Endothelial cell of umbilical vein (primary cell): ENCODE measurements at places on chromosomes 1 and 21.

GRCh38 chr1:30747033-30748008 lies 10.3 kb downstream of the LAPTM5 start:
- no peak for DNase-seq
- no peak overlapping the region for H3K27ac ChIP-seq
- no peak overlapping the region for H3K4me3 ChIP-seq
- no peaks in the 10 kb centered on the region for H3K27me3 ChIP-seq
- peaks cover 7% of the 10 kb centered on the region for H3K4me1 ChIP-seq
- no peaks in the 10 kb centered on the region for H3K36me3 ChIP-seq

DNA sequence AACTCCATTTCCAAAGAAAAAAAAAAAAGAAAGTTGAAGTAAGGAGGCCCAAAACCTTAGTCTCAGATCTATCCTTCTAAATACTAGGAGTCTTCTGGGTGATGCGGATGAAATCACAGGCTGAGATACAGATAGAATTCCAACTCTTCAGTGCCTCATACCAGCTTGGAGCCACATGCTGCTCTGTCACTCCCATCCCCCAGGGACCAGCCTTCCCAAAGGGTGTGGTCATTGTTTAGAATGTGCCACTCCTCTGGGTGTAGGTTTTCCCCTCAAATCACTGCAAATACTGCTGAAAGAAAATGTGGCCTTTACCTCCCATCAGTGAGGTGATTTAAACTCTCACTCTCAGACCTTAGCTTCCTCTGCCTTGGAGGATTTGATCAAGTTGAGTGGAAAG lies 112.9 kb downstream of the CDC7 start:
- H3K4me3 ChIP-seq, result no peak overlapping the region
- no peaks in the 10 kb centered on the region for H3K36me3 ChIP-seq
- no peaks in the 10 kb centered on the region for H3K27me3 ChIP-seq
- H3K4me1 ChIP-seq, result no peaks in the 10 kb centered on the region
- DNase-seq, result no peak
- no peak overlapping the region for H3K27ac ChIP-seq

- no peak overlapping the region for H3K4me3 ChIP-seq
- H3K27me3 ChIP-seq, result no peaks in the 10 kb centered on the region
- no peaks in the 10 kb centered on the region for H3K36me3 ChIP-seq
- H3K27ac ChIP-seq, result no peak overlapping the region
- H3K4me1 ChIP-seq, result no peaks in the 10 kb centered on the region
These were observed 39.1 kb upstream of the CLDN14 start for GRCh38 chr21:36518883-36519492.

- H3K27ac ChIP-seq, result no peak overlapping the region
- no peaks in the 10 kb centered on the region for H3K27me3 ChIP-seq
- no peaks in the 10 kb centered on the region for H3K36me3 ChIP-seq
- DNase-seq, result peak; percentile 78
- no peaks in the 10 kb centered on the region for H3K4me1 ChIP-seq
- H3K4me3 ChIP-seq, result no peak overlapping the region
These were observed 24.8 kb upstream of the TMEM51 start for GRCh38 chr1:15128520-15129313.

- no peak overlapping the region for H3K27ac ChIP-seq
- H3K4me3 ChIP-seq, result no peak overlapping the region
- no peak for DNase-seq
- H3K4me1 ChIP-seq, result no peaks in the 10 kb centered on the region
- peaks cover 2% of the 10 kb centered on the region for H3K36me3 ChIP-seq
These were observed 7.6 kb downstream of the DFFB start for GRCh38 chr1:3864884-3865283.

- peaks cover 7% of the 10 kb centered on the region for H3K4me1 ChIP-seq
- no peak for DNase-seq
- H3K36me3 ChIP-seq, result no peaks in the 10 kb centered on the region
- no peaks in the 10 kb centered on the region for H3K27me3 ChIP-seq
These were observed 4.1 kb upstream of the PTPN7 start for GRCh38 chr1:202164271-202165037.

DNA sequence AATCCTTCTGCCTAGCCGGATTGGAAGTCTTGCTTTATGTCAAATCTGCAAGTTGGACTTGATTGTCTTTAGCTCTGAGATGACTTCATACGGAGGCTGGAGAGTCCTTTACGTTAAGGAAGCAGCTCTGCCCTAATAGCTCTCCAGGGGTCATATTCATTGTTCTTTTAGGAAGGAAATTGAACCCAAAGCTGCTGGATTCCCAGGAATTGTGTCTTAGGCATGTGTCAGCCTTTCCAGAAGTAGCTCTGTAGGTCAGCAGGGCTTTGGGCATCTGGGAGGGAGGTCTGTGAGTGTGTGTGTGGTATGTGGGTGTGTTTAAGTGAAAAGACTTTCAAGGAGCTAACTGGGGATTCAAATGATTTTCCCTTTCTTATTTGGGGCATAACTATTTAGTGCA lies 82.4 kb downstream of the ABCA4 start:
- DNase-seq, result peak; percentile 100
- peak overlapping the region; percentile 98 for H3K27ac ChIP-seq
- peaks cover 41% of the 10 kb centered on the region for H3K4me1 ChIP-seq
- H3K36me3 ChIP-seq, result no peaks in the 10 kb centered on the region

DNA sequence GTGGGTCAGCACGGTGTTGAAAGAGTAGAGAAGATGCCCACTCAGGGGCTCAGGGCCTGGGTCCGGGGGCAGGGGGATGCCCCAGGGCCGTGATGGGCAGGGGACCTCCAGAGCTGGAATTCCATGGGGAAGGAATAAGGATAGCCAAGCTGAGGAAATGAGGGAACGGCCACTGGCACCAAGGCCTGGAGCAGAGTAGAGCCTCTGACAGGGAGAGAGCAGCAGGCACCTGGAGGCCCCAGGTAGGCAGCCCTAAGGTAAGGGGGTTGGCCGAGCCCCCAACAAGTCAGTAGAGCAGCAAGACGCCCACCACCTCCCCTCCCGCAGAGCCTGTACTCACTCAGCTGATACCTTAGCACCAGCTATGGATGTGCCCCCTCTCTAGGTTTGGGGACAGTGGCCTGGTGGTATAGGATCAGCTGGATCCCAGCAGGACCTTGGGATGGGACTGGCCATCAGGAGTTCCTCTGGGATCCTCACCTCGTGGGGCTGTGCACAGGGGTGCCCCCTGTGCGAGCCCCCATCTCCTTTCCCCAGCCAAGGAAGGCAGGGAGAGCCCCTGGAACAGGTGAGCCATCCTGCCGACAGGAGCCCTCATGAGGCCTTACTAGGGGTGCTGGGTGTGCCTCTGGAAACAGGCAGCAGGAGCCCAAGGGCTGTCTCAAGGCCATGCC lies 21.0 kb upstream of the ARF1 start:
- no peaks in the 10 kb centered on the region for H3K4me1 ChIP-seq
- H3K4me3 ChIP-seq, result no peak overlapping the region
- no peak overlapping the region for H3K27ac ChIP-seq
- no peaks in the 10 kb centered on the region for H3K36me3 ChIP-seq

GRCh38 chr1:174967845-174968705 lies 31.7 kb upstream of the CACYBP start:
- H3K27me3 ChIP-seq, result no peaks in the 10 kb centered on the region
- no peak overlapping the region for H3K4me3 ChIP-seq
- peak overlapping the region; percentile 55 for H3K27ac ChIP-seq
- H3K4me1 ChIP-seq, result peaks cover 28% of the 10 kb centered on the region

DNA sequence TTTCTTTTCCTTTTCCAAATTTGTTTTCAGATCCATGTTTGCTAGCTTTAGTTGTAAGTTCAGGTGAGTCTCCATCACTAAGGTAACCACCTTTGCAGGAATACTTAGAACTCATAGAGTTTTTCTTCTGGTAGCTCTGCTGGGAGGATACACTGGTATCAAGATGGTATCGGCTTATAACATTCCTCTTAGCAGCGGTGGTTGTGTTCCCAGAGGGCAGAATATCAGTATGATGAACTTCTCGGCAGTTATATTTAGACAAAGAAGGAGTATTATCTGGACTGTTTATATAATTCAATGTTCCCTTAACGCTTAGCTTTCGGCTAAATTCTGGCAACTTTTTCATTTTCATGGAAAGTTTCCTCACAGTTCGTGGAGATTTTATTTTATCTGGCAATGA lies 18.1 kb downstream of the SYDE2 start:
- H3K4me1 ChIP-seq, result no peaks in the 10 kb centered on the region
- H3K27me3 ChIP-seq, result no peaks in the 10 kb centered on the region
- H3K4me3 ChIP-seq, result no peak overlapping the region
- DNase-seq, result no peak
- no peak overlapping the region for H3K27ac ChIP-seq

- peaks cover 4% of the 10 kb centered on the region for H3K4me1 ChIP-seq
- no peak overlapping the region for H3K4me3 ChIP-seq
- H3K36me3 ChIP-seq, result peaks cover 8% of the 10 kb centered on the region
- no peak for DNase-seq
These were observed 40.5 kb downstream of the S100B start for GRCh38 chr21:46564391-46564790.

DNA sequence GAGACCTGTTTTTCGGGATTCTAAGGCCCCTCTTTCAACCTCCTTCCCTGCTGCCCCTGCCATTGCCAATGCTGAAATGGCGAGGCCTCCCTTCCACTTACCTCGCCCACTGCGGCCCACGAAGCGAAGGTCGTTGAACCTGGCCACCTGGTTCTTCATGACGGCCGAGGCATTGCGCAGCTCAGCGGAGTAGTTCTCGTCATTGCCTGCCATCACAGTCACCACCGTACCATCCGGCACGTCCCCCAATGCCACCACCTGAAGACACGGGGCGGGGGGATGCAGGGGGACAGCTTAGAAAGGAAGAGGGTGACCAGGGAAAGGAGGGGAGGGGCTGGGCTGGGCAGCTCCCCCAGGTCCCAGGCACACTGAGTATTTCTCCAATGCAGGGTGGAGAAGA lies 2.6 kb downstream of the RUNX3 start:
- no peaks in the 10 kb centered on the region for H3K4me1 ChIP-seq
- no peak for DNase-seq
- H3K27me3 ChIP-seq, result peaks cover 71% of the 10 kb centered on the region
- H3K36me3 ChIP-seq, result no peaks in the 10 kb centered on the region
- no peak overlapping the region for H3K27ac ChIP-seq

GRCh38 chr1:170731566-170732251 lies 67.8 kb downstream of the PRRX1 start:
- H3K27ac ChIP-seq, result no peak overlapping the region
- no peaks in the 10 kb centered on the region for H3K4me1 ChIP-seq
- no peaks in the 10 kb centered on the region for H3K27me3 ChIP-seq

DNA sequence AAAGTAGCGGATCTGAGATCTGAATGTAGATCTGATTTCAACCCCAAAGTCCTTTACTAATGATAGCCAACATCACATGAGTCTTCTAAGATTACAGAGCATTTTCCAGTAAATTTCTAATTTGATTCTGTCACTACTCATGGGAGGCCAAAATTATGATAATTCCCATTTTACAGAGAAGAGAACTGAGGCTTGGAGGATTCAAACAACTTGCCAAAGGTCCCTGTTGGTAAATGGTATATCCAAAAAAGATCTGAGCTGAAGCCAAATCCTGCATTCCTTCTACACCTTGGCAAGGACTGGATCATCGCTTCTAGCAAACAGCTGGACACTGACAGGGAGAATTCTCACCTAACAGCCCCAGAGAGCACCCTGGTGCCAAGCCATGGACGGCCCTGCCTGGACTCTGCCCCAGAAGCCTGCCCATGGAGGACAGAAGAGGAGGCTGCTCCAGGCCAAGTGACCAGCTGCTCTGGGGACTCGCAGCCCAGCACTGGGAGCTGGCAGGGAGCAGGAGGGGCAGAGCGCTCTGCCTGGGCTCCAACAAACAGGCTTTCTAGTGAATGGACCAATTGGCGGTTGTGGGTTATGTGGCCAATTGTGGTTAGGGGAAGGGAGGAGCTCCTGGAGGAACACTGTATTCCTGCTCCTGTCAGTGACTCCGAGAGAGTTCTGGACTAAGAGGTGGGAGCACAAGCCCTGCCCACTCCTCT lies 6.4 kb upstream of the CSF1 start:
- peaks cover 4% of the 10 kb centered on the region for H3K27me3 ChIP-seq
- no peaks in the 10 kb centered on the region for H3K36me3 ChIP-seq
- H3K4me3 ChIP-seq, result no peak overlapping the region

DNA sequence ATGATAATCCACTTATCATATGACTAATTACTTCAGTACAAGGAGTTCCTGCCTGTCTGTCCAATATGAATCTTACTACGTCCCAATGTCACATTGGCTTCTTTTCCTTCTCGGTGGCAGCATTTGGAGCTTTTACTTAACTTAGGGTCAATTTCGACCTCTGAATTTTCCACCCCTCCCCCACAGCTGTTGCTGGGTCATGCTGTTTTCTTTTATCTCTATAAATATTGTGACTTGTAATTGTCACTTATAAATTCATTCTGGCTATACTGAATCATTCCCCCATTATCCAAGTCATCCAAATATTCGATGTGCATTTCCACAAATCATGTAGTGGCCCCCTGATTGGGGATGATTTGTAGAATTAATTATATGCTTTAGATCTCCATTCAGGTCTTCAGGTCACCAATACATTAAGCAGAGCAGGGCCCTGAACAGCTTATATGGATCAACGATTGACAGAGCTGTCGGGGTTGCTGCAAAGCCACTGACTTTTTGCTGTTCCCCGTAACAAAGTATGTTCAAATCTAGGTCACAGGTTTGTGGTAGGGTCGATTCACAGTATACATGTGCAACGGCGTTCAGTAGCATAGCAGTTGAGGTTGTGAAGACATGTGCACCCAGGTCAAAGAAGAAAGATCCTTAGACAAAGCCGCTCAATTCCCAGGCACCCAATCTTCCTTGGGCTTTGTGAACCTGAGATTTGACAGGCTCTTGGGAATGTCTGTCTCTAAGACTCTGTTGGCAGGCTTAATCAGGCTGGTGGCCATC lies 18.3 kb upstream of the RNU1-4 start:
- no peak overlapping the region for H3K27ac ChIP-seq
- H3K4me3 ChIP-seq, result no peak overlapping the region
- DNase-seq, result peak; percentile 11
- no peaks in the 10 kb centered on the region for H3K36me3 ChIP-seq
- H3K27me3 ChIP-seq, result peaks cover 24% of the 10 kb centered on the region

DNA sequence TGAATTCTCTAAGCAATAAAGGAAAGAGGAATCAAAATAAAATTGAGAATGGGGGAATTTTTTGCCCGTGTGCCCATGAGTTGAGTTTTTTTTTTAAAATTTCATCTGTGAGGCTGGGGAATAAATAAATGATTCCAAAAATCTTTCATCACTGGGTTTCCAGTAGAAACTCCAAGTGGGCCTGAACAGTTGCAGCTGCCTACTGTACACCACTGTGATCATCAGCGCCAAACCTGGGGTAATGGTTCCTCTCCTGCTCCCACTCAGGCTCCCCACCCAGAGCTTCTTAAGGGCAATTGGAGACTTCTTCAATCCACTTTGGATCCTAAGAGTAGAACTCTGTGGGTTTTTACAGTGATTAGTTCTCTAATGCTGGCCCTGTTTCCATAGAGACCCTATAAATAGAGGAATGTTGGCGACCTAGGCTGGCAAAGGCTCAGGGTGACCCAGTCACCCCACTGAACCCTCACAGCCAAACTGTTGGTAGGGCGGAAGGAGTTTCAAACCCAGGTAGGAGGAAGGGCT lies 9.3 kb downstream of the TMCC2 start:
- no peak for DNase-seq
- H3K4me1 ChIP-seq, result no peaks in the 10 kb centered on the region
- no peak overlapping the region for H3K4me3 ChIP-seq
- no peaks in the 10 kb centered on the region for H3K27me3 ChIP-seq

GRCh38 chr1:182674346-182675246 lies 9.8 kb downstream of the RGS8 start:
- no peaks in the 10 kb centered on the region for H3K4me1 ChIP-seq
- no peak for DNase-seq
- no peaks in the 10 kb centered on the region for H3K36me3 ChIP-seq
- no peak overlapping the region for H3K4me3 ChIP-seq

GRCh38 chr1:167479331-167479979 lies 38.9 kb downstream of the CD247 start:
- H3K27me3 ChIP-seq, result peaks cover 1% of the 10 kb centered on the region
- no peak overlapping the region for H3K4me3 ChIP-seq
- H3K36me3 ChIP-seq, result no peaks in the 10 kb centered on the region
- DNase-seq, result no peak
- no peak overlapping the region for H3K27ac ChIP-seq
